HepG2 (cell line): ENCODE measurements at places on chromosomes 13 and 19. TPM values are rescaled to one million over a fixed set of nuclear protein-coding genes. Genes with fewer than 3 reads are reported as not detected.
A peak's percentile ranks its signal among the peaks of the same experiment; 100 is the strongest.

GRCh38 chr19:13521066-13521465 lies 14.8 kb upstream of the CACNA1A start:
- no peak overlapping the region for H3K27ac ChIP-seq
- no peaks in the 10 kb centered on the region for H3K4me1 ChIP-seq
- DNase-seq = no peak
- no peaks in the 10 kb centered on the region for H3K36me3 ChIP-seq

DNA sequence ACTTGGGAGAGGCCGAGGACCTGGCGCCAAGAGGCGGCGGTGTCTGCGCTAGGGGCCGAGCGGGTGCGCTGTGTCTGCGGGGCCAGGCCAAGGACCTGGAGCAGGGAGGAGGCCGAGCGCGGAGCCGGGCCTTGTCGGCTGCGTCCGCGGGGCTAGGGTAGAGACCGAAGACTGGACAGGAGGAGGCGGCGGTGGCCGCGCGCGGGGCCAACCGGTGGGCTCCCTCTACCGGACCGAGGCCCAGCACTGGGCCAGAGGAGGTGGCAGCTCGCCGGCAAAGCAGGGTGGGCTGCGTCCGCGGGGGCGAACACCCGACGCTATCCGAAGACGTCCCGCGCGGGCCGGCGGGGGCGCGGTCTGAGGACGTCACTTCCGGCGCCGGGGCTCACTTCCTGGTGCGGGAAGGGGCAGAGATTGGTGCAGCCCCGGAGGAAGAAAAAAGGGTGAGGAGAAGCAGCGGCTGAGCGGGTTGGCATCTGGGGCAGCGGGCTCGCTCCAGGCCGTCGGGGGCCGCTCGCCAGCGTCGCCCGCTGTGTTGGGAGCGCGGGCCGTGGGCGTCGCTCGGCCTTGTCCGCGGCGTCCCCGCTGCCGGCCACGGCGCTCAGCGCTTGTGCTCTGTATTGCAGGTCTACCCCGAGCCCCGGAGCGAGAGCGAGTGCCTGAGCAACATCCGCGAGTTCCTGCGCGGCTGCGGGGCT lies 38.3 kb downstream of the ARHGEF7 start:
- H3K4me3 ChIP-seq = peak overlapping the region; percentile 93
- H3K27me3 ChIP-seq = no peaks in the 10 kb centered on the region
- peak; percentile 88 for DNase-seq
- H3K36me3 ChIP-seq = no peaks in the 10 kb centered on the region

KL gene
- total RNA-seq = not detected in 2 replicates

- H3K27ac ChIP-seq = no peak overlapping the region
- H3K4me1 ChIP-seq = peaks cover 28% of the 10 kb centered on the region
- no peaks in the 10 kb centered on the region for H3K27me3 ChIP-seq
- no peaks in the 10 kb centered on the region for H3K36me3 ChIP-seq
- no peak overlapping the region for H3K4me3 ChIP-seq
Observed at GRCh38 chr19:39937094-39937720, 2.8 kb upstream of the FCGBP start.

GRCh38 chr13:110557610-110558305 lies 3.8 kb downstream of the RAB20 start:
- peaks cover 77% of the 10 kb centered on the region for H3K4me1 ChIP-seq
- H3K27ac ChIP-seq = no peak overlapping the region
- H3K27me3 ChIP-seq = no peaks in the 10 kb centered on the region; the same call in 2 of the 3 replicates

SHD gene
- 0.11 TPM in 1 of 2 replicates, not detected in the other for total RNA-seq

DNA sequence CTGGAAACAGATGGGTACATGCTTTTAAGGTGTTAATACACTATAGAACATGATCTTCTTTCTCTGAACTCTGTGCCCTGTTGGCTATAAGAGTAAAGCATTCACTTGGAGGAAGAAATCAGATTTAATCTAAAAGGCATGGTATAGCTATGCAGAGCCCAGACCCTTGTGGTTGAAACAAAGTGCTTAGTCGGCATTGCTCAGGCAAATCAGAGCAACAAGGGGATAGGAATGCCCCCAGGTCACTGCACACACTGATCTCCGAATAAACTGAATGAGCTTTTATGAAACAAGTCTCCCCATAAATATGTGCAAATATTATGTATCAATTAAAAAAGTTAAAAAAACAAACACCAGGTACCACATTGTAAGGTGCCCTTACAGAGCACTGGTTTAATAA lies 52.0 kb upstream of the RGCC start:
- peaks cover 19% of the 10 kb centered on the region; the same call in 1 of the 2 replicates for H3K4me1 ChIP-seq
- H3K36me3 ChIP-seq = no peaks in the 10 kb centered on the region
- DNase-seq = no peak
- H3K27ac ChIP-seq = no peak overlapping the region
- H3K4me3 ChIP-seq = no peak overlapping the region

VSIG10L gene
- 1.8 and 2.7 TPM in 2 replicates for total RNA-seq

GRCh38 chr13:36839281-36839680 lies 20.3 kb downstream of the RFXAP start:
- H3K27ac ChIP-seq = no peak overlapping the region
- H3K27me3 ChIP-seq = no peaks in the 10 kb centered on the region
- DNase-seq = no peak
- H3K36me3 ChIP-seq = no peaks in the 10 kb centered on the region
- H3K4me3 ChIP-seq = no peak overlapping the region

SLC17A7 gene
- not detected in 2 replicates for total RNA-seq

- no peak overlapping the region for H3K27ac ChIP-seq
- H3K4me1 ChIP-seq = no peaks in the 10 kb centered on the region
- H3K36me3 ChIP-seq = no peaks in the 10 kb centered on the region
- H3K4me3 ChIP-seq = no peak overlapping the region
Observed at GRCh38 chr13:95485518-95486144, 66.9 kb upstream of the CLDN10 start.

C13orf42 gene
- total RNA-seq = not detected in 2 replicates

- H3K27ac ChIP-seq = no peak overlapping the region
- H3K4me3 ChIP-seq = no peak overlapping the region
- no peaks in the 10 kb centered on the region for H3K36me3 ChIP-seq
- no peaks in the 10 kb centered on the region; the same call in 1 of the 2 replicates for H3K27me3 ChIP-seq
- no peak for DNase-seq
Observed at GRCh38 chr13:51148952-51149573, 38.0 kb upstream of the C13orf42 start.

- no peak overlapping the region for H3K27ac ChIP-seq
- no peak for DNase-seq
- no peak overlapping the region for H3K4me3 ChIP-seq
- no peaks in the 10 kb centered on the region for H3K27me3 ChIP-seq
- H3K36me3 ChIP-seq = no peaks in the 10 kb centered on the region
Observed at GRCh38 chr13:40490086-40490758, 176.2 kb downstream of the FOXO1 start.

MISP3 gene
- 5.2 and 5.4 TPM in 2 replicates for total RNA-seq

GRCh38 chr19:52351512-52351911 lies 15.5 kb downstream of the ZNF610 start:
- H3K4me3 ChIP-seq = no peak overlapping the region
- H3K27me3 ChIP-seq = no peaks in the 10 kb centered on the region
- no peak for DNase-seq
- no peak overlapping the region for H3K27ac ChIP-seq
- no peaks in the 10 kb centered on the region for H3K36me3 ChIP-seq
- H3K4me1 ChIP-seq = no peaks in the 10 kb centered on the region

GRCh38 chr19:39998501-39998900 lies 1.6 kb downstream of the ZNF546 start:
- H3K36me3 ChIP-seq = no peaks in the 10 kb centered on the region
- no peak overlapping the region for H3K27ac ChIP-seq
- DNase-seq = no peak
- H3K4me3 ChIP-seq = no peak overlapping the region

- H3K4me1 ChIP-seq = no peaks in the 10 kb centered on the region
- no peak overlapping the region for H3K27ac ChIP-seq
- no peak for DNase-seq
- no peak overlapping the region for H3K4me3 ChIP-seq
- no peaks in the 10 kb centered on the region for H3K36me3 ChIP-seq
Observed at GRCh38 chr13:25885418-25885817, 166.4 kb downstream of the SHISA2 start.

GRCh38 chr19:2812414-2813234 lies 7.0 kb upstream of the ZNF554 start:
- DNase-seq = no peak
- H3K36me3 ChIP-seq = peaks cover 9% of the 10 kb centered on the region
- no peak overlapping the region for H3K4me3 ChIP-seq
- H3K27ac ChIP-seq = no peak overlapping the region
- peaks cover 18% of the 10 kb centered on the region for H3K4me1 ChIP-seq

NCLN gene
- 20.0 and 56.0 TPM in 2 replicates for total RNA-seq

DNA sequence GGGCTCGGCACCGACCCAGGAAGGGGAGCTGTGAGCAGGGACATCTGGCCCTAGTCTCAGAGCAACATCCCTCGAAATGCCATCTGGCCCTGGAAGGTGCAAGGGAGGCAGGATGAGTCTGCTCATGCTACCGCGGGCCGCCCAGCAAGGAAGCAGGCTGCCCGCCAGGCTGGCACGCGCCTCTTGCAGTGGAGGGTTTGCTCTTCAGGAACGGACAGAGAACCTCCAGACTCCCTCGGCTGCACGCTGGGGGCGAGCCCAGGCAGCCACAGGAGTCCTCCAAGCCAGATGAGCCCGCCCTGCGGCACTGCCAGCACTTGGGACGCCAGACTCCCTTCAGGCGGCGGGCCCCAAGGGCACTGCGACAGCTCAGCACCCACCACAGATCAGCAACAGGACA lies 10.1 kb upstream of the ATP8B3 start:
- H3K4me1 ChIP-seq = no peaks in the 10 kb centered on the region
- no peak for DNase-seq
- H3K36me3 ChIP-seq = peaks cover 38% of the 10 kb centered on the region
- H3K27ac ChIP-seq = no peak overlapping the region

CYP2A6 gene
- total RNA-seq = not detected in 2 replicates

- H3K4me3 ChIP-seq = no peak overlapping the region
- DNase-seq = no peak
- no peak overlapping the region for H3K27ac ChIP-seq
- H3K27me3 ChIP-seq = peaks cover 1% of the 10 kb centered on the region; the same call in 1 of the 2 replicates
- H3K4me1 ChIP-seq = peaks cover 65% of the 10 kb centered on the region
Observed at GRCh38 chr19:10339977-10340376, 553 bp upstream of the ICAM3 start.

- H3K4me1 ChIP-seq = peaks cover 56% of the 10 kb centered on the region
- H3K27ac ChIP-seq = peak overlapping the region; percentile 89
- DNase-seq = no peak
Observed at GRCh38 chr19:5827342-5827890, 12.1 kb downstream of the FUT6 start.

DNA sequence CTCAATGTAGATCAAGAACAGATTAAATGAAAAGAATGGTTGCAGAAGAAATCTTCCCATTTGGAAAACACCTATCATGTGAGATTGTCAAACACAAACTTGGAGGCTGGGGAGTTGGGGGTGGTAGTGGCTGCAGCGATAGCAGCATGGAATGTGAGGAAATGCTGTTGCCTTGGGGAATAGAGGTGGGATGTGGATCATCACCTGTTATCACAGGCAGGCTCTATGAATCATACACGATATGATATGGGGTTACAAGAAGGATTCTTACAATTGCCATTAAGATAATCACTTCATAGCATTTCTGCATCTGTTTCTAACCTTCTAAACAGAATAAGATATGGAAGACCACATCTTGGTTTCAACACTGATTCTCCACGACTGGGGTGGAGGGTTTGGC lies 88.7 kb downstream of the RNASEH2B start:
- no peaks in the 10 kb centered on the region for H3K36me3 ChIP-seq
- no peak overlapping the region for H3K27ac ChIP-seq
- no peaks in the 10 kb centered on the region for H3K4me1 ChIP-seq
- no peak for DNase-seq
- H3K27me3 ChIP-seq = peaks cover 3% of the 10 kb centered on the region; the same call in 1 of the 3 replicates

CFAP97D2 gene
- total RNA-seq = not detected in 2 replicates

GSX1 gene
- total RNA-seq = not detected in 2 replicates

DACT3 gene
- total RNA-seq = 0.04 TPM in 1 of 2 replicates, not detected in the other

GRCh38 chr13:104320446-104320845 lies 1254.2 kb upstream of the SLC10A2 start:
- no peaks in the 10 kb centered on the region for H3K27me3 ChIP-seq
- no peaks in the 10 kb centered on the region for H3K36me3 ChIP-seq
- no peak overlapping the region for H3K27ac ChIP-seq
- no peak for DNase-seq
- no peaks in the 10 kb centered on the region for H3K4me1 ChIP-seq

GRCh38 chr13:35210261-35210660 lies 266.2 kb downstream of the MAB21L1 start:
- no peaks in the 10 kb centered on the region for H3K27me3 ChIP-seq
- no peaks in the 10 kb centered on the region for H3K36me3 ChIP-seq
- no peaks in the 10 kb centered on the region for H3K4me1 ChIP-seq
- no peak for DNase-seq
- no peak overlapping the region for H3K4me3 ChIP-seq

DNA sequence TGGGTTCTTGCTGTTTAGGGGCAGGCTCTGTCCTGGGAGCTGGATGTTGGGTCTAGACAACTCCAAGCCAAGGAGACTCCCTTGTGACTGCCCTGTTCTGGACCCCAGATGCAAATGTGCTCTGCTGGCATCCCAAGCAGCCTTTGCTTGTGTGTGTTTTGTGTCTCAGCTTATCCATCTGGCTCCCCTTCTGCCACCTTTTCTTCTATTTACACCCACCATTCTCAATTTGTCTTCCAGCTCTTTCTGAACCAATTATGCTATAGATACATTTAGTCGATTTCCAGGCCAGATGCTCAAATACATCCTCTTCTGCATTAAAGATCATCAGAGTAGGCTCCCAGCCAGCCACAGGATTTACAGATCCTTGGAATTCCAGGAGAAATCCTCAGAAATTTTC lies 115.0 kb upstream of the SLC7A1 start:
- H3K4me1 ChIP-seq = no peaks in the 10 kb centered on the region
- no peaks in the 10 kb centered on the region for H3K27me3 ChIP-seq
- no peak overlapping the region for H3K4me3 ChIP-seq
- DNase-seq = no peak
- H3K27ac ChIP-seq = no peak overlapping the region
- H3K36me3 ChIP-seq = no peaks in the 10 kb centered on the region

DNA sequence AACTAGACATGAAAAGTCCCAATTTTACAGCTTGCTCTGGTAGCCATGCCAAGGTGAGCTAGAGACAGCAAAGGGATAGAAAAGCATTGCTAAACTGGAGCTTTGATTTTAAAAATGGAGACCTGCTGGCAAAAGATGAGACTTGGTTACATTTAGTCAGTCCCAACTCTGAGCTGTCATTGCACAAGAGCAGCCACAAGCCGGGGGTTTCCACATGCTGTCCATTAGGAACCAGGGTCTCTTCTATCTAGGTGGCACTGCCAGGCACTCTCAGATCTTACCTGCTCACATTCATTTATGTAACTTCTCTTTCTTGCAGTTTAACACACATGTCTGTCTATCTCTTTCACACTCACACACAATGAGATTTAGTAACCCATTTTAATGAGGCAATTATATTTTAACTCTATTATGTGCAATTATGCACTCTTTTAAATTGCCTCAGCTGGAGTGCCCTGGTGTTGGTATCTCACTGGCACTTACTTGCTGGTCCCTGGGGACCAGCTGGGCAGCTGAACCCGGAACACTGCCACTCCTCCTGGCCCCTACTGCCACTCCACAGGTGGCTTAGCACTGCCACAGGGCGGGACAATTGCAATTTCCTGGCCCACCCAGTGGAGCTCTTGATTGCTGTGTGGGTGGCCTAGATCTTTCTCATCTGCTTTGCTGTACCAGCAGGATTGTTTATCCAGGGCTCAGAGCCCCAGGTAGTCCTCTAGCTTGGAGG lies 112.5 kb downstream of the COG6 start:
- H3K27ac ChIP-seq = no peak overlapping the region
- H3K4me1 ChIP-seq = no peaks in the 10 kb centered on the region
- no peaks in the 10 kb centered on the region for H3K36me3 ChIP-seq
- H3K27me3 ChIP-seq = no peaks in the 10 kb centered on the region
- DNase-seq = no peak

- H3K27ac ChIP-seq = no peak overlapping the region
- H3K4me1 ChIP-seq = peaks cover 6% of the 10 kb centered on the region; the same call in 1 of the 2 replicates
- no peaks in the 10 kb centered on the region for H3K36me3 ChIP-seq
- no peaks in the 10 kb centered on the region for H3K27me3 ChIP-seq
- no peak overlapping the region for H3K4me3 ChIP-seq
Observed at GRCh38 chr13:22828081-22828480, 352.7 kb upstream of the SGCG start.

CLEC17A gene
- not detected in 2 replicates for total RNA-seq

PBX4 gene
- total RNA-seq = not detected in 2 replicates
